ENCODE measurements at places on chromosomes 6 and 20. TPM values are rescaled to one million over a fixed set of nuclear protein-coding genes. Genes with fewer than 3 reads are reported as not detected.

- no peak for DNase-seq
Observed at GRCh38 chr6:149060300-149060984, 257.1 kb upstream of the TAB2 start.

DNA sequence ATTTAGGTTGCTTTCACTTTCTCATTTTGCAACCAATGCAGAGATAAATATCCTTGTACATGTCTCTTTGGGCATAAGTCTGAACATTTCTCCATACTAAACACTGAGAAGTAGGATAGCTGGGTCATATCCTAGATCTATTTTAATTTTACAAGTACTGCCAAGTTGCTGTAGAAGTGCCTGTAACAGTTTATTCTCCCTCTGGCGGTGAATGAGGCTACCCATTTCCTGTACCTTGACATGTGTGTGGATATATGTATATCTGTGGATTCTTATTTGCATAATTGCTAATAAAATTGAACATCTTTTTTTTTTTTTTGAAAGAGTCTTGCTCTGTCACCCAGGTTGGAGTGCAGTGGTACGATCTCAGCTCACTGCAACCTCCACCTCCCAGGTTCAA lies 48.0 kb upstream of the PNRC1 start:
- no peak for DNase-seq

- peak; percentile 51 for DNase-seq
Observed at GRCh38 chr20:9280666-9281065, 211.8 kb downstream of the PLCB4 start.

- DNase-seq: no peak
Observed at GRCh38 chr6:138486249-138487101, 12.8 kb downstream of the NHSL1 start.

GRCh38 chr20:59811681-59812171 lies 121.7 kb downstream of the SYCP2 start:
- DNase-seq: no peak

DNA sequence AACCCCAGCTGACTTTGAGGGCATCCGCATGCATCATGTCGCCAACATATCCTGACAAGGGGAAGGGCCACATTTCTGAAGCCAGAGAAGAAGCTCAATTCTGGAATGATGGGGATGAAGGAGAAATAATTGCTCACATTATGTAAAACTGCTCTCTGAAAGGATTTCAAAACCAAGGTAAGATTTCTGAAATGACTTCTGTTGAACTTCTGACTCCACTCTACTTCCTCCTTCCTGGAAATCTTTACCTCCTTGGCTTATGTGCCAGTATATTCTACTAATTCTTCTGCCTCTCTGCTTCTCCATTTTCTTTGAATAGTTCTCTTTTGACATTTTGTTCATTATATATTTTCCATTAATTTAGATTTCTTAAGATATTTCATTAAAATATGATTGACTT lies 31.9 kb downstream of the HLA-DPB1 start:
- DNase-seq: no peak

DNA sequence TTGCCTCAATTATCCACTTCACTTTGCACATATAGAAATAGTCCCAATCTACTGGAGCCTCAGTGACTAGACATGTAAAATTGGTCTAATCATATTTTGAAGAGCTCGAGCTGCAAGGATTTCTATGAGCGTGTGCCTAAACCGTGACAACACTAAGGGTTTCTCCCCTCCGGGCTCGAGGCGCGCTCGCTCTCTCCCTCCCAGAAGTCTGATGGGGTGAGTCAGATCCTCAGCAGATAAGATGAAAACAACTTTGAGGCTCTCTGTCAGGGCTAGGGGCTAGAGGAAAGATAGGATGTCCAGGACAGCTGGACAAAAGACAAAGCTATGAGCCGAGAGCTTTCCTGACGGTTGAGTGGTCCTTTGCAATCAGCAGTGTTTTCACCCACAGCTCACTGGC lies 16.8 kb downstream of the GNAS-AS1 start:
- DNase-seq: no peak

The FAM209B gene
- not detected for total RNA-seq

- no peak for DNase-seq
Observed at GRCh38 chr6:5215159-5215558, 45.6 kb downstream of the LYRM4 start.

The ARFGEF3 gene
- 1.1 TPM for total RNA-seq

The C2 gene
- 4.9 TPM for total RNA-seq

DNA sequence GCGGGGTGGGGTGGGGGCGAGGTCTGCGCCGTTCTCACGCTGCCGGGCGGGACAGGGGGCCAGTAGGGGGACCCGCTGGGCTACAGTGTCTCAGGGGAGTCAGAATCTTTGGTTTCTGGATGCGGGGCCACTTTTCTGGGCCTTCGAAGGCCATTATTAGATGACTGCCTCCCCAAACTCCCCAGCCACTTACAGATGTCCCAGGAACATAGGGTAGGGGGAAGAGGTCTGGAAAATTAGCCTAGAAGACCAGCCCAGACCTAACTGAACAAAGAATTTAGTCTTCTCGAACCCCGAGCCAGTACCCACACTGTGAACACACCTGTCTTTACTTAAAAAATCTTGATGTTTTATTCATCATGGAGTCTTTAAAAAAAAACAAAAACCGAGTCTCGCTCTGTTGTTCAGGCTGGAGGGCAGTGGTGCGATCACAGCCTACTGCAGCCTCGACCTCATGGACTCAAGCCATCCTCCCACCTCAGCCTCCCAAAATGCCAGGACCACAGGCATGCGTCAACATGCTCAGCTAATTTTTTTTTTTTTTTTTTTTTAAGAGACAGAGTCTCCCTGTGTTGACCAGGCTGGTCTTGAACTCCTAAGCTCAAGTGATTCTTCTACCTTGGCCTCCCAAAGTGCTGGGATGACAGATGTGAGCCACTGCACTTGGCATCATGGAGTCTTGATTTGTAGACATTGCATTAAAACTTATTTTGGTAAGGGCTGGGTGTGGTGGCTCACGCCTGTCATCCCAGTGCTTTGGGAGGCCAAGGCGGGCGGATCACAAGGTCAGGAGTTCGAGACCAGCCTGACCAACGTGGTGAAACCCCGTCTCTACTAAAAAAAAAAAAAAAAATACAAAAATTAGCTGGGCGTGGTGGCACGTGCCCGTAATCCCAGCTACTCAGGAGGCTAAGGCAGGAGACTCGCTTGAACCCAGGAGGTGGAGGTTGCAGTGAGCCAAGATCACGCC lies 3.3 kb upstream of the SLC29A1 start:
- no peak for DNase-seq

DNA sequence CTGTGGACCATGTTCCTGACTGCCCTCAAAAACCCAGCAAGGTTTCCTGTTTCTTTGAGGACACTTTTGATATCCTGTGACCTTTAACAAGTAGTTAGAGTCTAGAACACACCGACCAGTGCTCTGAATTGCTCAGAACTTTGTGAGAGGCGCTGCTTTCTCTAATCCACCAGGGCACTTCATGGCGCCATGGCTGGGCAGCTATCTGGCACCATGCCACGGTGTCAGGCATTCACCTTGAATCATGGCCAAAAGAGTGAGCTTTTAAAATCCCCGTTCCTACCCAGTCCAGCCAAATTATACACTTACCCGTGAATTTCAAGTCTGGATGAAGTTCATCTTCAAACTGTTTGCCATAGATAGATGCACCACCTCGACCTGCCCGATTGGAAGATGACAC lies 17.0 kb upstream of the CPNE5 start:
- no peak for DNase-seq

DNA sequence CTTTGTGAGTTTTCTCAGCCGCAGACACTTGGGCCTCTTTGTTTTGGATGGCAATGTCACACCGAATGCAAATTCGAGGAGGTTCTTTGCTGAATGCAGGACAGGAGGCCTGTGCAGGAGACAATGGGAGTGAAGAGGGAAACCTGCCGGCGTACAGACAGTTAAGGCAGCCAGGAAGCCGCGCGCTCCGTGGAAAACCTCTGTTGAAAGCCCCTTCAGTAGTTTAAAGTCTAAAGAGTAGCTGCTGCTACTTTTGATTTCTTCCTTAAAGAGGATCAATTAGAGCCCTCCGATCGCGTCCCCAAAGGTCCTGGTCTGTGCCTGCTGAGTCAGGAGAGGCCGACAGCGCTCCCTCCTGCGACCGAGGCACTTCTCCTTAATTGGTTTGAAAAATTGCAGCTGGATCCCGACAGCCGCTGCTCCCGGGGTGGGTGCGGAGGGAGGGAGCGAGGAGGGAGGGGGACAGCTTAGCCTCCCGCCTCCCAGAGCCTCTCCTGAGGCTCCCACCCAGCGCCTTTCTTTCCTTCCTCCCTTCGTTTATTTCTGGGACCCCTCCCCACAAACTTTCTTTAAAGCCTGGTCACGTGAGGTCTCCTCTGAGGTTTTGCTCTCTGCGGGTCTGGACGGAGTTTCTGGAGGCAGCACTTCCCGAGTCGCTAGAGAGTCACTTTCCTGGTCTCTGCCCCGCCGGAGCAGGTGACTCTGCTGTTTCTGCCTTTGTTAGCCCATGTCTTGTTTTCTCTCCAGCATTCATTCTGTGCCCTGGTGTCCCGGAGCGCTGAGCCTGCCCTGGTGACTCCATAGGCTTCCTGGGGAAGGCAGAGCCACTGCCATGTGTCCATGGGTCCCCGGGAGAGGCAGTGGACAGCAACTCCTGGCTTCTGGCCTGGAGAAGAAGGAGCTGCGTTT lies 22.3 kb upstream of the RPP40 start:
- DNase-seq: peak; percentile 38

- no peak for DNase-seq
Observed at GRCh38 chr6:112382778-112383177, 35.6 kb downstream of the RFPL4B start.

- DNase-seq: no peak
Observed at GRCh38 chr6:9532621-9533557, 882.0 kb downstream of the TFAP2A start.

The SNAI1 gene
- total RNA-seq: 0.59 TPM

The PAX1 gene
- total RNA-seq: 1.2 TPM

- DNase-seq: no peak
Observed at GRCh38 chr6:4776493-4777393, 539 bp downstream of the CDYL start.

GRCh38 chr20:44309763-44310663 lies 989 bp downstream of the FITM2 start:
- peak; percentile 17 for DNase-seq

DNA sequence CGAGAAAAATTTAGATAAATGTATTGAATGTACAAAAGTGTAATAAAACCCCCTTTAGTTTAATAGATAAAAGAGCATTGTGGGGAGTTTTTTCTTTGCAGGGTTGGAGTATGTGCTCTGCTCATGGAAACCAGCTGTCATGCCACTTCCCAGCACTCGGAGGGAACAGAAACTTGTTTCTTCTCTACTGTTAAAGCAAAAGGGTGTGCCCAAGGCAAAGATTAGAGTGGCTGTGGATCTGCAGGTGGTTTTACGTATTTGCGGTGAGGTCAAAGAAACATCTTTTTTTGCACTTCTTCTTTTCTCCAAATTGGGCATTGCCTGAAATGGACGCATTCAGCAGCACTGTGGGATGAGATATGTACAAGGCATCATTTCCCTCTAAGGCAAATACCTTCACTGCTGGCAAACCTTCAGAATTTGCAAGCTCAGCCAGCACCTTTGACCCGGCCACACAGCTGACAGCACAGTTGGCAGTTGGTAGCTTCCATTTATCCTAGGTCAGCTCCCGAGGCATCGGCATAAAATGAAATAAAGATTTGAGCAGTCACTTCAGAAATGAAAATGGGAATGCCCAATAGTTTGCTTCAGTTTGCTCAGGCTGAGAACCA lies 178.4 kb upstream of the EYA4 start:
- DNase-seq: no peak

GRCh38 chr6:149250951-149251350 lies 66.6 kb upstream of the TAB2 start:
- DNase-seq: no peak

GRCh38 chr6:137705160-137706082 lies 161.6 kb upstream of the TNFAIP3 start:
- DNase-seq: peak; percentile 26

- DNase-seq: no peak
Observed at GRCh38 chr6:41371992-41372831, 36.8 kb downstream of the NCR2 start.
